ENCODE measurements at places on chromosomes 6 and 20.

DNA sequence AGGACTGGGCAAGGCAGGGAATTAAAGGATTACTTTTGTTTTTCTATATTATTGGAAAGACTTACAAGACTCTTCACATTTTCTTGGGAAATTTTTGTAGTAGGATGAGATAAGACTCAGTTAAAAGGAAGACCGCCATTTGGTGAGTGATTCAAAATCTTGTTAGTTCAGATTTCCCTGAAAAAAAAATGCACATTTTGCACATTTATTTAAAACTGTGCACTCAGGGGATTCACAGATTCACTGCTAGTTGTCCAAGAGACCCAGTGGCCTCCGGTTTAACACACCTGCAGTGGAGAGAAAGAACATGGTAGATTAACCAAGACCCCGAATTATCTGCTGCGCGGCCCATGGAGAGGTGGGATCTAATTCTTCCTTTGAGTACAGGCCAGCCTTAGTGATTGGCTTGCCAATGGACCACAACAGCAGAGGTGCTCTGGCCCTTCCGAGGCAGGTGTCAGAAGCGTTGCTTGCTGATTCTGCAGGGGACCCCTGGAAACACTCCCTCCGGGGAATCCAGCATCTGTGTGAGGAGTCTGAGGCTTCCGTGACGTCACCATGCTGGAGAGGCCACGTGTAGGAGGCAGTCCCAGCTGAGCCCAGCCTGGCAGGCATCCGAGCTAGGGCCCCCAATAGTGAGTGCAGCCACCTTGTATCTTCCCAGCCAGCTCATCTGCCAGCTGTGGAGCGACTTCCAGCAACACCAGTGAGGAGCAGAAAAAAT, 68.9 kb downstream of the ZNF217 start:
- no peak for DNase-seq

- peak; percentile 57 for DNase-seq
These were observed 598 bp downstream of the OGFR start for GRCh38 chr20:62805155-62805710.

GRCh38 chr6:99276747-99277146, 72.7 kb downstream of the FAXC start:
- DNase-seq = no peak

GRCh38 chr6:81633391-81633790, 119.1 kb downstream of the TENT5A start:
- no peak for DNase-seq

GRCh38 chr6:41228616-41229015, 467 bp downstream of the TREML4 start:
- no peak for DNase-seq

GRCh38 chr6:73675466-73676098, 20.4 kb upstream of the CD109 start:
- peak; percentile 80 for DNase-seq

GRCh38 chr6:6892744-6893583, 214.8 kb upstream of the RREB1 start:
- no peak for DNase-seq

GRCh38 chr6:22614547-22614946, 45.2 kb downstream of the HDGFL1 start:
- no peak for DNase-seq

- DNase-seq = no peak
These were observed 10.1 kb upstream of the FKBP5 start for GRCh38 chr6:35698858-35699257.

- no peak for DNase-seq
These were observed 131.6 kb downstream of the UTRN start for GRCh38 chr6:144416773-144417172.

GRCh38 chr6:136784910-136785746, 7.1 kb downstream of the MAP3K5 start:
- DNase-seq = peak; percentile 54

DNA sequence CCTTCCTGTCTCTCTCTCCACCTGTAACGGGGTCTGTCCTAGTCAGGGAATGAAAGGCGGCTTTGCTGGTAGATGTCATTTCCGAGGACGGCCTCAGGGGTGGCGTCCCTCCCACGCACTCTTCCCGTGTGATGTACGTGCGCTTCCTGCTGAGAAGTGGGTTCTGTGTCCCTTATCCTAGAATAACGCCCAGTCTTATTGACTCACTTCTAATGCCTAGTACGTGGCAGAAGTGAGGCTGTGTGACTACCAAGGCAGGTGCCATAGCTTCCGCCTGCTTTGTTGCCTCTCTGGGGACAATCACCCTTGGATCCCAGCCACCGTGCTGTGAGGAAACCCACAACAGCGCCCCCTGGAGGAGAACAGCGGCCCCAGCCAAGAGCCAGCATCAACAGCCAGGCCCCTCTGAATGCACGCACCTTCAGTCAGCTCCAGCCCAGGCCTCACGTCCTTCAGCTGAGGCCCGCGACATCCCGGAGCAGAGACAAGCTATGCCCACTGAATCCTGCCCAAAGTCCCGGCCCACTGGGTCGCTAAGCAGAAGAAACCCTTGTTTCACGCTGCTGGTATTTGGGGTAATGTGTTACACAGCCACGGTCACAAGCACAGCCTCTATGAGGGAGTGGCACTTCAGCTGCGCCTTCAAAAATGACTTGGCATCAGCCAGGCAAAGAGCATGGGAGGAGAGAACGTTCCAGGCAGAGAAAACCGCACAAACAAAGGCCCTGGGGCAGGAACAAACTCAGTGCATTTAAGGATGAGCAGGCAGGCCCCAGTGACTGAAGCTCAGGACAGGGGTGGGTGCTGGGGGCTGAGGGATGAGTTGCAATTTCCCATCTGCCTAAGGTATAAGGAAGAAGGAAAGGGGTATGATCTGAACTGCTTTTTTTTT, 224.2 kb downstream of the NFATC2 start:
- DNase-seq = peak; percentile 76

- DNase-seq = no peak
These were observed 518.7 kb upstream of the MAP3K7 start for GRCh38 chr6:91105532-91105931.

- no peak for DNase-seq
These were observed 155.9 kb downstream of the SLC24A3 start for GRCh38 chr20:19368351-19368750.

GRCh38 chr6:36727505-36728021, 29.9 kb downstream of the RAB44 start:
- peak; percentile 20 for DNase-seq

DNA sequence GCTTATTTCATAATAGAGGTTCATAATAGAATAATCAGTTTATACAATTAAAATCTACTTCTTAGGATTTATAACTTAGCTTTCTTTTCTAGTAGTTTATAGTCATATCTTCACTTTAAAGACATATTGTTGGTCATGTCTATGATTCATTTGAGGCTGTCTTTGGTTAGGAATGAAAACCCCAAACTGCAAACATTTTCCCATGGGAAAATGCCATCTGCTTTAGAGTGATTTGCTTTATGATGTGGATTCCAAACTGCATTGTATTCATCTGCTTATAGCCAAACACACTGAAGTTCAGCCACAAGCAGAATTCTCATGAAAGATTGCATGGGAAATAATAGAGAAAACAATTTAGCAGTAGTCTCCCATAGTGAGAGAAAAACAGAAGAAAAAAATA, 128.0 kb downstream of the RFPL4B start:
- DNase-seq = no peak

GRCh38 chr6:1436334-1437306, 47.2 kb downstream of the FOXF2 start:
- DNase-seq = peak; percentile 47

DNA sequence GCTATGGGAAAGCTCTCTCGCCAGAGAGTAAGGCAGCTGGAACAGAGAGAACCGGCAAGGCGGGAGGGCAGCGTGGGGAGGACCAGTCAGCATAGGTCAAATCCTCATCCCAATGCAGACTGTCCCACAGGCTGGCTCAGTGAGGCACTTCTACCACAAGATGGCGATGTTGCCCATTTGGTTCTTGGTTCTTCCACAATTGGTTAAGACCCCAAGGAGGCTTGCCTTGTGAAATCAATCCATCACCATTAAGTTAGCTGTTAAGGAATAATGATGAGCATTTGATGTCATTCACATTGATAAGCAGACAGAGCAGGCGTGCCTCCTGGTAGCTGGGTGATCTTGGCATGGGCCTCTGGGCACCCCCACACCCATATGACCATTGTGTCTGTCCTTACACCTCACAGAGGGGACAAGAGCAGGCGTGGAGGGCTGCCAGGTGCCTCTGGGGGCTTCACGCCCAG, 2.4 kb downstream of the CSTL1 start:
- DNase-seq = peak; percentile 72

GRCh38 chr20:61278296-61278695, 26.2 kb downstream of the CDH4 start:
- DNase-seq = no peak

- DNase-seq = peak; percentile 4
These were observed 394.4 kb upstream of the CDH4 start for GRCh38 chr20:60857708-60858107.

DNA sequence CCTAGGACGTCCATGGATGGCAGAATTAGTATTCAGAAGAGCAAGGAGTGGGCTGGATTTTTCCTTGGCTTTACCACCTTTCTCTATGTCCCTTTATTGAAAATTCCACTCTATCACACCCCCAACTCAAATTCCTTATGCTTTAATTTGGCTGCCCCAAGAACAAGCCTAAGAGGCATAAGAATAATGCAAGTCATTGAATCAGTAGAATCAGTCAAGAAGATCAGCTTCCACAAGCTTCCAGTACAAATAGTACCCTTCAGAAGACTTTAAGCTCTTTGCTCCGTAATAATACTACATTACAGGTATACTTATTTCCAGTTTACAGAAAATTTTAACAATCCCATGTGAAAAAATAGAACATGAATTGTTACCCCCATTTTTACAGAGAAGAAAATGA, 51.0 kb upstream of the SNAP25 start:
- no peak for DNase-seq

DNA sequence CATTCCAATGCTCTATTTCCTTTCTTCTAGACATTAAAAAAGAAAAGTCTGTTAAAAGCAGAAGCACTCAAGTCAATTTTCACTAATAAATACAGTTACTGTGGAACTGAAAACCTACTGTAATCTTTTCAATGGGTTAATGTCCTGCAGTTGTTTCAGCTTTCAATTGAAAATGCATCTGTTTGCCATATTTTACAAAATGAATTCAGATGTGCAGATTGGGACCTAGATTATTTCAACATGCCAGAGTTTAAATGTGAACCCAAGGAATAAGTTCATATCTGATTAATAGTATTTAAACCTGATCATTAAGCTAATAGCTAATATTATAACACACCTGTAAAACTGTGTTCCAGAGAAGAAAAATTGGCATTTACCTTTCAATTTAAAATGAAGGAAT, 9.7 kb downstream of the SUPT3H start:
- no peak for DNase-seq

DNA sequence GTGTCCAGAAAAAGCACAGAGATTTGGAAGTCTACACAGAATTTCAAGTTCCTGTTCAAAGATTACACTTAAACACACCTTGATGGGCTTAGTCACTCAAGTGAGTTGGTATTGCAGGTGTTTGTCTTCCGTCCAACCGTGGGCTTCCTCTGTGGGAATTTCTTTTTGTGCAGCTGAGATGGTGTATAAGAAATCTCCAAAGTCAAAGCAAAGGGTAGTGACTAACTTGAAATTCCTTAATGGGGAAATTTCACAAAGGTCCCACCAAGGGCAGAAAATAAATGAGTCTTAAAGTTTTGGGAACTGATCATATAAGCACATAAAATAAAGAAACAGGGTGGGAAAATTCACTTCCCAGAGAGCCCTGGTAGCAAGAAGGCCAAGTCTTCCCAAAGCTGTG, 102.0 kb upstream of the TNFAIP3 start:
- DNase-seq = no peak

DNA sequence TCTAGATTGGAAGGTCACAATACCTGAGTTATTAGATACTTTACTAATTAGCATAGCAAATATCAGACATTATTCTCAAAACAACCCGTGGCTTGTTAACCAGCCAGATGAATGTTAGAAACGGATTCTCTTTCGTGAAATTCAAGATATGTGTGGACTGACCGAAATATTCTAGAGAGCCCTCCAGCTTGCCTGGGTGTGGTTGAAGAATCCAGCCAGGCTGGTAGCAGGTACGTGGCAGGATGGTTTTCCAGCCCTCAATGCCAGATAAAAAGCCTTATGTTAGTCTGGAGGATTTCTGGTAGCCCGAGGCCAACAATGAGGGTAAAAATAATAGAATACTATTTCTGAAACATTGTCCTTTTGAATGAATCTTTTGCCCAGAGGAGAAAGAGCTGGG, 19.3 kb downstream of the ECT2L start:
- no peak for DNase-seq

DNA sequence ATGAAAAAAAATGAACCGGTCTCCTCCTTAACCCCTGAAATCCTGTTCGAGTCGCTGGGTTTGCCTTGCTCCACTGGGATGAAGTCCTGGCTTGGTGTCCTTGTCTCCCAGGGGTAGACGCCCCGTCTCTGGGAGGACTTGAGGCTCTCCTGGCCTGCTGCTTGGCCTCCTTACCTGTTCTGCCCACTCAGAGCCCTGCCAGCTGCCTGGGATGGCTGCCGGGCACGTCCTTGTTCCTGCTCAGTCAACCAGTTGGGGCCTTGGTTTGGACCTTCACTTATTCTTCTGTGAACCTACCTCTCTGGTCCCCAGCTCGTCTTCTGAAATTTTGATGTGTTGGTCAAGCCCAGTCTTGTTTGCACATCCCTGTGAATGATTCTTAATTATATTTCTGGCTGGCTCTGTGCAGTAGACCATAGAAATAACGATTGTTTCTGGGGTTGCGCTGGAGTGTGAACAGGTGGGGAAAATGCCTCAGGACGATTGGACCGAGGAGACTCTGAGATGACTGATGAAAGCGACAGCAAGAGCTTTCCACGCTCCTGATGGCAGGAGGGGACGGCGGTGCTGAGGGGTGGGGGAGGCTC, 126.5 kb upstream of the ESR1 start:
- no peak for DNase-seq

- no peak for DNase-seq
These were observed 184.3 kb downstream of the PRKN start for GRCh38 chr6:162543221-162543620.

DNA sequence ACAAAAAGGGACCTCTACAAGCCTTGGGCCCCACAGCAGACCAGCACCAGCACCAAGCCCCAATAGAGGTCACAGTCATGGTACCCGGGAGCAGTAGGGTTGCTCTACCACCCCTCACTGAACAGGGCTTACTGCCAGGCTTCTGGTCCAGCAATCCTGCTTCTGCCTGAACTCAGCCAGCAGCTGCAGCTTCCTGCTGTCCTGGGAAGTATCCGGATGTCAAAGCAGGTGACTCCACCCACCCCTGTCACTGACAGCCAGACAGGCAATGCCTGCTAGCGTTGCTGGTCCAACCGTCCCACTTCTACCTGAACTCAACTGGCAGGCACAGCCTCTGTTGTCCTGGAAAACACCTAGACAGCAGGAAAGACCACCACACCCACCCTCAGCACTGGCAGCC, 47.0 kb upstream of the PCSK2 start:
- no peak for DNase-seq

- DNase-seq = no peak
These were observed 21.2 kb downstream of the HECA start for GRCh38 chr6:139156102-139156501.

GRCh38 chr6:20202324-20202658, 10.0 kb downstream of the MBOAT1 start:
- no peak for DNase-seq

- no peak for DNase-seq
These were observed 25.9 kb downstream of the FAM209B start for GRCh38 chr20:56558968-56559367.

- DNase-seq = no peak
These were observed 29.1 kb upstream of the TULP1 start for GRCh38 chr6:35541836-35542235.

All from stimulated activated CD4-positive, alpha-beta T cell treated with anti-CD3 and anti-CD28 coated beads, Interleukin-15, amount 100 ng/mL, for 24 hours (primary cell).